AG10803 (cell line): ENCODE measurements at places on chromosomes 3 and 15.

- no peak for DNase-seq
Measured at GRCh38 chr15:63539521-63539920, 35.1 kb downstream of the USP3 start.

GRCh38 chr3:104291878-104292277, 1074.8 kb upstream of the ALCAM start:
- peak; percentile 5 for DNase-seq

DNA sequence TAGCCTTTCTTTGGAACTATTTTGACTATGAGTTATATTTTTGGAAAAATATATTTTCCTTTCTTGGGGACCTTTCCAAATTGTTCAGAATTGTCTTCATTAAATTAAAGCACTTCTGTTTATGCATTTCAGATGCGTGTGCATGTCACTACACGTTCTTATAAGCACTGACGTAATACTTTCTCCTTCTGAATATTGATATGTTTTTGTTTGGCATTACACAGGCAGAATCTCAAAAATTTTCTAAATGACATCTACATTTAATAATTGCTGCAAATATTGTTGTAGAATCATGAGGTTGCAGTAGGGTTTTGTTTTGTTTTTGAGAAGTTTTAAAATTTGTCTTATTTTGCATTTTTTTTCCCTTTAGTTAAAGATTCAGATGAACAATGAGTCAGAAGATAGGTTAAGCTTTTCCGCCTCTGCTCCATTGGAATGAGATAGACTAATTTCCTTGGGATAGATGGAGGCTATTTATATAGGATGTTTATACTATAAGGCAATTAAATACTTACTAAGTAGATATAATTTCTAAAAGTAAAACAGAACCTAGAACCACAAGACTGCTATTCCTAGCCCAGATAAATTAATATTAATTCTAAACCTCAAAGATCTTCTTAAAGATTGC, 110.8 kb downstream of the MBNL1 start:
- DNase-seq = no peak

- DNase-seq = no peak
Measured at GRCh38 chr3:35677797-35678196, 38.5 kb downstream of the ARPP21 start.

- no peak for DNase-seq
Measured at GRCh38 chr3:122880624-122881023, 85.8 kb downstream of the SLC49A4 start.

GRCh38 chr3:27544372-27544865, 60.2 kb upstream of the SLC4A7 start:
- DNase-seq = peak; percentile 84

GRCh38 chr3:13869761-13870343, 10.0 kb downstream of the WNT7A start:
- no peak for DNase-seq

- DNase-seq = no peak
Measured at GRCh38 chr3:172134352-172134751, 95.0 kb downstream of the FNDC3B start.
